ENCODE measurements at places on chromosomes 1 and 21.

- no peak for DNase-seq
Observed at GRCh38 chr1:242132121-242132817, 133.4 kb upstream of the MAP1LC3C start.

GRCh38 chr1:227540170-227541098, 22.9 kb upstream of the ZNF678 start:
- DNase-seq: no peak

DNA sequence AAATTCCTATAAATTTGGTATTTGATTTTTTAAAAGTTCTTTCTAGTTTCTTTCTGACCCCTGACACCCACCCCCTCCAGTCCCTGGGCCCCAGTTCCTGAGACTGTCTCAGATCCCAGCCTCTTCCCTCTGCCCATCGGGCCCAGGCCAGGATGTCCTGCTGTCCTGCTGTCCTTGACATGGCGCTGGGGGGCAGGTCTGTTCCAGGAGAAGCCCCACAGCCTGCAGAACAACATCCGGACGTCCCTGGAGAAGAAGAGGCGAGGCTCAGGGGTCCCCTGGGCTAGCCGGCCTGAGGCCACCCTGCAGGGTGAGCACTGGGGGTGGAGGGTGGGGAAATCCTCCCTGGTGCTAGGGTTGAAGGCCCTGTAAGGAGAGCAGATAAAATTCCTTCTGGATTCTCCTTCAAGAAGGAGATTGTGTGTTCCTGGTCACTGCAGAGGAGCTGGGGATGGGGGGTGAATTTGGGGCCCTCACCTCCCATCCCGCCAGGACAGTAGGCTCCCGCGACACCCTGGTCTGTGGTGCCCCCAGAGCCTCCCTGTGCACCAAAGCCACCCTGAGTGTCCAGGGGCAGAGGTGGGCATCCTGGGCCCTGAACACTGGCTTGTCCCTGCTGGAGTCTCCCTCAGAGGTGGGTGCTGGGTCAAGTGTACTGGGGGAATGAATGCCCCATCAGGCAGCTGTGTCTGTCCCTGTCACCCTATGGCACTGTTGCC, 45.0 kb downstream of the DISP3 start:
- DNase-seq: no peak

- no peak for DNase-seq
Observed at GRCh38 chr1:219352961-219353651, 179.4 kb downstream of the LYPLAL1 start.

DNA sequence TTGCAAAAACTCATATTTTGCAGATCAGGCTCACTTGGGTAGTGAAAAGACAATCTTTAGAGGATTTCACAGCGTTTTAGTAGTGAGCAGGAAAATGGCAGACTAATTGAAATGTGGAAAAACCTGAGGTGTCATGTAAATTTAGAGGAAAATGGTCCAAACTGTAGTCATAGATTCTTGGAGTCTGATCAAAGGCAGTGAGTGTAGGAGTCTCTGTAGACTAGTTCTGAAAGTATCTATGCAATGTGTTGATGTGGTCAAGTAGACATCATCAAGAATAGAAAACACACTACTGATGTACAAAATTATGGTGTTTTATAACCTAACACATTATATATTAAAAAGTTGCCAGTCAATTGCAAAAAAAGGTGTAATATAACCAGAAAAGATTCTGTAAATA, 143.2 kb upstream of the C1orf105 start:
- DNase-seq: no peak

DNA sequence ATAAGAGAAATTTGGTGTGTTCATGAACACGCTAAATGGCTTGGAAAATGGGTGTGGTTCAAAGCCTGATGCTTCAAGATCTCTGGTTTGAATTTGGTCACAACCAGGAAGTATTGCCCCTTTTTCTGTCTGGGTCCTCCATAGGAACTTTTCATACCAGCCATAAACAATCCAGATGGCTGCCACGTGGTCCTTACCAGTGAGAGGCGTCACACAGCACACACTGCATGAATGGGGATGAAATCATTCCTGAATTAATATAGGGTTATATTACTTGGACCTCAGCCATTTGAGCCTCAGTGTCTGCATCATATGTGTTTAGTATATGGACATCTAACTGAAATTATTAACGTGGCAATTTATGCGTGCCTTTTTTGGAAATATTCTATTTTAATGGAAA, 64.0 kb downstream of the PRRX1 start:
- no peak for DNase-seq

- no peak for DNase-seq
Observed at GRCh38 chr1:207911856-207912760, 1.2 kb upstream of the CD34 start.

- no peak for DNase-seq
Observed at GRCh38 chr1:199955235-199955634, 72.3 kb upstream of the NR5A2 start.

- no peak for DNase-seq
Observed at GRCh38 chr1:76715474-76715873, 151.8 kb upstream of the ST6GALNAC5 start.

DNA sequence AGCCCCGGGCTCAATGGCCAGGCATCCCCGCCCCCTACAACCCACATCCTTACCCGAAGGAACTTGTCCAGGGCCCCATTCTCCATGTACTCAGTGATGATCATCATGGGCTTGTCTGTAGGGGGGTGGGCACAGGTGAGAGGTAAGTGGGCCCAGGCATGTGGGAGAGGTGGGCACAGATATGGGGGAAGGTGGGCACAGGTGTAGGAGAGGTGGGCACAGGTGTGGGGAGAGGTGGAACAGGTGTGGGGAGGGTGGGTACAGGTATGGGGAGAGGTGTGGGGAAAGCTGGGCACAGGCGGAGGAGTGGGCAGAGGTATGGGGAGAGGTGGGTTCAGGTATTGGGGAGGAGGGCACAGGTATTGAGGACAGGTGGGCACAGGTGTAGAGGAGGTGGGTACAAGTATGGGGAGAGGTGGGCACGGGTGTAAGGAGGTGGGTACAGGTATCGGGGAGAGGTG, 23.5 kb downstream of the EPHA2 start:
- no peak for DNase-seq
